Pons (tissue), 1 donor: ENCODE measurements at places on chromosomes 1 and 21.

- DNase-seq = no peak
These were observed 58.3 kb downstream of the UBIAD1 start for GRCh38 chr1:11331036-11331944.

- DNase-seq = no peak
These were observed 134.9 kb upstream of the B3GALT2 start for GRCh38 chr1:193321242-193321840.

DNA sequence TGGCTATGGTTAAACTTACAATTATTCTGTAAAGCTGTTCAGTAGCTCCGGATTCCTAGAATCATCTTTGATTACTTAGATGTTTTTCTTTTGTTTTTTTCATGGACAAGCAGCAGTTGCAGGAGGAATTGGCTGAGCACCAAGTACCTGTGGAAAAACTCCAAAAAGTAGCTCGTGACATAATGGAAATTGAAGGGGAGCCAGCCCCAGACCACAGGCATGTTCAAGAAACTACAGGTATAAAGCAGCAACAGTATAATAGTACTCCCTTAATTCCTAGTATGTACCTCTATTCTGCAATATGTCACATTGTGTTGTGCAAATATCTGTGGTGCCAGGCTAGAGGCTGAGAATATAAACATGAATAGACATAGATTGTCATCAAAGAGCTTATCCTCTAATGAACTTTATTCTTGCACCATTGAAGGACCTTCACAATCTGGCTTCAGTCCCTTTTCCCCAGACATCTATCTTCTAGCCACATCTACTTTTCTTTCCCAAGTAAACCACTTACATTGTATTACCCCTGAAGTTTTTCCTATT, 132.3 kb upstream of the BMP8A start:
- DNase-seq = no peak

DNA sequence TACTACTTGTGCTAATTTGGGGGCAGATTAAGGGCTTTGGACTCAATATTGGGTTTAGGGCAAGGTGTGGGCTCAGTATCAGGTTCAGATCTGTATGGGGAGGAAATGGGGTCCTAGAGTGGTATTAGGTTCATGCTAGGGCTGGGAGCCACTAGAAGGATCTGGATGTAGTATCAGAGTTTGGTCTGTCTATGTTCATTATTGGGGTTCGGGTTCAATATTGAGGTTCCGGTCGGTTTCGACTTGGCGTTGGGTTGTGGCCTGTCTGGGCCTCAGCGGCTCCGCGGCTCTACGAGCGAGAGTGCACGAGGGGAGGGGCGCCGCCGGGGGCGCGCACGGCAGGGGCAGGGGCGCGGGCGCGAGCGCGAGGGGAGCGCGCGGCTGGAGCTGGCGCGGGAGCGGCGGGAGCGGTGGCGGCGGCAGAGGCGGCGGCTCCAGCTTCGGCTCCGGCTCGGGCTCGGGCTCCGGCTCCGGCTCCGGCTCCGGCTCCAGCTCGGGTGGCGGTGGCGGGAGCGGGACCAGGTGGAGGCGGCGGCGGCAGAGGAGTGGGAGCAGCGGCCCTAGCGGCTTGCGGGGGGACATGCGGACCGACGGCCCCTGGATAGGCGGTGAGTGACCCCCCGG, at the start of gene PTPRF:
PTPRF (plus strand) TSS at position 401 of the 624 bp plus-strand sequence. CDS start 14,193 bp downstream, outside the sequence.
- no peak for DNase-seq

DNA sequence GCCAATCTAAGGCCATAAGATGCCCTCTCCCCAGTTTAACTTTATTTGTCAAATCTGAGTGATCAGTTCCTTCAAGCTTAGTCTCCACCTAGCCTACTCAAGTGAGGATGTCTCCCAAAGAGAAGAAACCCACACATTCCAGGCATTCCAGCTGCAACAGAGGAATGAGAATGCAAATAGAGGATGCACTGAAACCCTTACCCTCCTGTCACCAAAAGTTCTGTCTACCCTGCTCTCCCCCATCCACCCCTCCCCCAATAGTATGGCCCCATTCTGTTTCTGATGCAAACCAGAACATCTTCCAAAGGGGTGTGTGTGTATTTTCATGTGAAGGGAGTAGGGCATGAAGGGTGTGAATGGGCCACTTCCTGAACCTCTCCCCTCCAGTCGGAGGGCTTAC, 3.0 kb downstream of the DUSP23 start:
- no peak for DNase-seq

GRCh38 chr21:33025106-33025488, 638 bp upstream of the OLIG2 start:
- peak; percentile 84 for DNase-seq

GRCh38 chr21:28483301-28484035, 509.2 kb downstream of the LTN1 start:
- no peak for DNase-seq

GRCh38 chr1:29851691-29852090, 615.4 kb downstream of the PTPRU start:
- DNase-seq = no peak

DNA sequence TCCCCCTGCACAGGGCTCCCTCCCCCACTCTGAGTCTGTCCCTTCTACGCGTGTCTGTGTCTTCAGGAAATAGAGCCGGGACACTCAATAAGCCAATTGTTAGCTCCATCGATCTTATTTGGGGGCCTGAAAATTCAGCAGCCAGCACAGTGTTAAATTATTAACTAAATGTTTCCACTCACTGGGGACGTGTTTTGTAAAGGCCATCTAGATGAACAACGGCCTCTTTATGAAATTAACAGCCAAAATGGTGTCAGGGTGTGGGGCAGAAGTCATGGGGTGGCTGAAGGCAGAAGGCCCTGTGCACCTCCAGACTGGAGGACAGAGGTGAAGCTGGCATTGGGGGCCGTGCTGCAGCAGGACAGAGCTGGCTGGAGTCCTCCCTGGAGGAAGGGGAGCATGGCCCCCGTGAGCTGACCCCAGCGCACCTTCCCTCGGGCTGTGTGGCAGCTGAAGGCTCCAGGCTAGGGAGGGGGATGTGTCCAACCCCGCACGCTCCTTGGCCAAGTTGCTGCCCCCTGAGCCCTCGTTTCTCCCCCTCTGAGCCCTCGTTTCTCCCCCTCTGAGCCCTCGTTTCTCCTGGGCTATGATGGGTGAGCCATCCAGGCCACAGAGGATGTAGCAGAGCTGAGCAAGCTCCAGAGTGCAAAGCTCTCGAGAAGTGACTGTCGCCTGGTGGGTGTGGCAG, 113.8 kb upstream of the ARHGEF16 start:
- DNase-seq = no peak

DNA sequence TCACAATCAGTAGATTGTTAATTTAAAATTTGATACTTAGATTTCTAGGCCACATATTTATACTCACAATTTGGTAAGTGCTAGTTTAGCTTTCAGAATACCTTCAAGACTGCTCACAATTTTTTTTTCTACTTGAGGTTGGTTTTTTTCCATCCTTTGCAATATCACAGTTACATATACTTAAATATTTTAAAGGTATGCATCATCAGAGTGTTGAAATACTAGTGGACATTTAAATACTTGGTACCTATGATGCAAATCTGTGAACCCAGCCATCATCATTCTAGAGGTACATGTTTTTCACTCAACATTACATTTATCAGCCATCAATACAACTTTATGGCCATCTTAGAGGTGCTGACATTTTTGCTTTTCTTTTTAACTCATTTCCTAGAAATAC, 6.2 kb upstream of the LRRC40 start:
- DNase-seq = no peak

- DNase-seq = no peak
These were observed 100.2 kb downstream of the RIPK4 start for GRCh38 chr21:41666641-41667081.
